ENCODE measurements at places on chromosomes 2 and 18. TPM values are rescaled to one million over a fixed set of nuclear protein-coding genes. Genes with fewer than 3 reads are reported as not detected.

STON1 gene
- 0.44 TPM for polyA plus RNA-seq

AP1S3 gene
- polyA plus RNA-seq, result 24.0 TPM

RFX8 gene
- polyA plus RNA-seq, result not detected

NABP1 gene
- 29.3 TPM for polyA plus RNA-seq

- no peak for DNase-seq
These were observed 213.0 kb downstream of the SP3 start for GRCh38 chr2:173752152-173752551.

All from keratinocyte (primary cell).